ENCODE measurements at places on chromosomes 7 and 10.

DNA sequence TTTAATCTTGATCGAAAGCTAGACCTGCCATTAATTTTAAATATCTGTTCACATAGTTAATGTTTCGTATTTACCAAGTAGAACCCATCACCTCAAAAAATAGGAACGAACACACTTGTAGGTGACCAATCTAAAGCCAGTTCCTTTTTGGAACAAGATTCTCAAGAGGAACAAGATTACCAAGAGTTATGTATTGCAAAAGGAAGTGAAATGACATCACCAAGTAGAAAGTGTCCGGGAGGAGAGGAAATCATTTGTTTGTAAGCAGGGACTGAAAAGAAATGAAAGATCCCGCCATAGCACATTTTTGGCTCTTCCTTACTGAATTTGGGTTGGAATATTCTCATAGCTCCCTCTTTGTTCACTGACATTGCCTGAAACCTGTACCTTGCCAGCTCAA is 1200.5 kb downstream of the SORCS1 start:
- DNase-seq, result peak; percentile 16

DNA sequence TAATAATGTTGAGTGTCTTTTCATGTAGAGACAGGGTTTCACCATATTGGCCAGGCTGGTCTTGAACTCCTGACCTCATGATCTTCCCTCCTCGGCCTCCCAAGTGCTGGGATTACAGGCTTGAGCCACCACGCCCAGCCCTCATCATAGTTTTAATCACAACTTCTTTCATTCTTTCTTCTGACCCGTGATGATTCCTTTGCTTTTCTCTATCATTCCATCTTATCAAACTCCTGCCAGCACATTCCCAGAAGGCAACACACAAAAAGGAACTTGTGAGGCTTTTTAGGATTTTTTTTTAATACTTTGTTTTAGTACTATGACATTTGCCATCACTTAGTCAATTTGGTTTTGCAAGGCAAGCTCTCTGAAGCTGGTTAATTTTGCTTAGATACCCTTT is 77.5 kb upstream of the MEOX2 start:
- no peak for DNase-seq

DNA sequence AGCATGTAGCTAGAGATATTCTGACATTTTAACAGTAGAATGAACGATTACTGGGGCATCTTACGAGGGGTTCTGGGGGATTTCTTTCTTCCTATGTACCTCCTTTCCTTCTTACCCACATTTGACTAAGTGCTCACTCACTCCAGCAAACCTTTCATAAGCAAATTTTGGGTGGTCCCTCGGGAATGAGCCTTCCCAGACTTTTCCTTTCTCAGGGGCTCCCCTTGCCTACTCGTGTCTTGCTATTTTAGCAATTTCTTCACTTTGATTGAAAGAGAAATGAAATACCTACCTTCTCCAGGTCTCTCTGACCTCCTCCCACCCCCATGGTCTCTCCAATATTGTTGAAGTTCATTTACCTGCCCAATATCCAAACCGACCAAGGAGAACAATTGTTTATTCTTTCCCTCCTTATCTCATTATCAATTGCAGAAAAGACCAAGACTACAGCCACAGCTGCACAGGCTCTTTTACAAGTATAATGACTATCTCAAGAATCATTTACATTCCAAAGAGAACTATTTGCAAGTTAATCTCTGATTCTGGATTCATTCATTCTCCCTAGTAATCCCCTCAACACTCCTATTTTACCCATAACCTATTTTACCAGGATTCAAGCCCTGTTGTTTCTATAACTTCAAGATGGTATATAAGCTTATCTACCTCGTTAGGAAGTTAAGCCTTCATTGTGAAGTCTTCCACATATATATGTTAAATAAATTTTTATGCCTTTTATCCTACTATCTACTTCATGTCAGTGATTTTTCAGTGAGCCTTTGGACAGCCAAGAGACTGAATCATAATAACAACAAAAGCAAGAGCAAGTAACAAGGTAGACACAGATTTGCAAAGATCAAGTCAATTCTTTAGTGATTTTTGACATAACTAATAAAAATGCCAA is 480.6 kb downstream of the IPMK start:
- no peak for DNase-seq

GRCh38 chr7:8135417-8135816 is 126.5 kb downstream of the ICA1 start:
- no peak for DNase-seq

GRCh38 chr7:4751398-4751947 is 23.9 kb upstream of the AP5Z1 start:
- no peak for DNase-seq

DNA sequence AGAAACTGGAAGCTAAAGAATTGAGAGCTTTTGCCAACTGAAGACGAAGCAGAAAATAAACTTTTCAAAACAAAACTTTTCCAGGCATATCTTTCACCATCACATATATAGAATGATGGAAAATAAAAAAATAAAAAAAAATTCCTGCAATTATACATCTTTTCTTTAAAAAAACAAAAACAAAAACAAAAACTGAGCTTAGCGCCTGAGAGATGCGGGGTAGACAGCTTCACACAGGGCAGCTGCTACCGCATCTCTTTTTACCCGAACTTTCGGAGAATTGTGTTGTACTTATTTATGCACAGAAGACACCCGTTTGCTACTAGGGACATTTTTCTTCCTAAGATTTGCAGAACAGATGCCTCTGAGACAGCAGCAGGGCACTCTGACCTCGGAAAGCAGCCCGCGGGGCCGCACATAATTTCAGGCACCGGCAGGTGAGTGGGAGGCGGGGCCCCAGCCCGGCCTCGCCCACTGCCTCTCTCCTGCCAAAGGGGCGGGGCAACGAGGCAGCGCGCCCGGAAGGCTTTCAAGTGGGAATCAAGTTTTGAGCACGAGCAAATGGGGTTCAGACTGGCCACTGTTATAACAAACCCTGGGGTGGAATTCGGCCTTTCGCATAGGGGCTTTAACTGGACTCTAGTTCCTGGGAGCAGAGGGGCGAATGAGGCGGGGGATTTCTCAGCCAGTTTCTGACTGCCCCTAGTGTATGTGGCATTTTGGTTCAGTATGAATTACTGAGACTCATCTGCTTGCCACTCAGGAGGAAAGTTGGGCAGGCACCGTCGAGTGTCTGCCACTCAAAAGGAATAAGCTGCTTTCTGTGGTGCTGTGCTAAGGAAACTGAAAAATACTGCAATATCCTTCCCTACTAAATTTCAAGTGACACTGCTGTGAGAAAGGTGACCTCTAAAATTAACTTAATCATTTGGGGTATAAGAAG is 18.5 kb upstream of the FAM133B start:
- DNase-seq, result peak; percentile 41

GRCh38 chr10:3014968-3015367 is 52.4 kb upstream of the PFKP start:
- DNase-seq, result no peak

DNA sequence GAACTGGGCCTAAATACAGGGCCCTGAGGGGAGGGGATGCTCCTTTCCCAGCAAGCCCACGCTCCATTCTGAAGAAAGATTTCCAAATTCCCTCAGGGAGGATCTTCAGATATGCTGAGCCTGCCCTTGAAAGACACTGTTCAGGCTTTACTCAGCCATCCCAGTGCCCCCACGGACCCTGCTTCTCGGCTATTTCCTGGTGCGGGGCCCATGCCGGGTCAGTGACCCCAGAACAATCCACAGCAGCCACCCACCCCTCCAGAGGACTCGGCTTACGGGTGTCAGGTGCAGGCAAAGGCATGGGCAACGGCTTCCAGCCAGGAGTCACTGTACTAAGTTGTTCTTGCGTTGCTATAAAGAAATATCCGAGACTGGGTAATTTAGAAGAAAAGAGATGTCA is 137.1 kb downstream of the OAT start:
- DNase-seq, result no peak

GRCh38 chr7:158014976-158015375 is 572.6 kb downstream of the PTPRN2 start:
- DNase-seq, result no peak

DNA sequence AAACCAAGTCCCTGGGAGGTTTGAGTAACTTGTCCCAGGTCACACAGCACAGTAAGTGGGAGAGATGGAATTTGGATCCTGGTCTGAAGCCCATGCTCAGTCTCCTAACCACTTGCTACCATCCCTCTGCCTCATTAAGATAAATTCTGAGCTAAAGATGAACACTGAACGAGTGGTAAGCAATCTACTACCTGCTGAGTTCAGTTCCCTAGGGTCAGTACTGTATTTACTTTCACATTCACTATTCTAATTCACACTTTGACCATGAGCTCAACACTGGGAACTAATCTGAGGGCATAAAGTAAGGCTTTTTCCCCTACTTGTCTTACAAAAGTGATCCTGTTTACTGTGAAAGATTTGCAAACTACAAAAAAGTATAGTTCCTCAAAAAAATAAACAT is 2.4 kb downstream of the UROS start:
- no peak for DNase-seq

GRCh38 chr7:38870147-38870546 is 38.8 kb downstream of the VPS41 start:
- DNase-seq, result no peak

GRCh38 chr7:50662041-50662694 is 97.0 kb upstream of the DDC start:
- DNase-seq, result no peak

DNA sequence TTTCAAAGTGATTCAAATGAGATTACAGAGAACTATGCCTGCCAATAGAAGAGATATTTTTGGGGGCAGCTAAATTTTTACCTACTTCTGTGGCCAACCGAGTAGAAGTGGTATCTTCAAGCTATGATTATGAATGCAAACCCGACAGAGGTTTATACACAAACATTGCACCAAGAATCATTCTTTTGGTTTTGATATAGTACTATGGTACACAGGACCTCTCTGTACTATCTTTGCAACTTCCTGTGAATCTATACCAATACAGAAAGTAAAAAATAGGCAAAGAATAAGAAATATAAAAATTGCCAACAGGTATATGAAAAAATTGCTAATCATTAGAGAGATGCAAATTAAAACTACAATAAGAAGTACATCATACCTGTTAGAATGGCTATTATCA is 103.2 kb upstream of the VIPR2 start:
- DNase-seq, result no peak

- no peak for DNase-seq
Measured at GRCh38 chr10:129518793-129519192, 51.8 kb downstream of the MGMT start.

DNA sequence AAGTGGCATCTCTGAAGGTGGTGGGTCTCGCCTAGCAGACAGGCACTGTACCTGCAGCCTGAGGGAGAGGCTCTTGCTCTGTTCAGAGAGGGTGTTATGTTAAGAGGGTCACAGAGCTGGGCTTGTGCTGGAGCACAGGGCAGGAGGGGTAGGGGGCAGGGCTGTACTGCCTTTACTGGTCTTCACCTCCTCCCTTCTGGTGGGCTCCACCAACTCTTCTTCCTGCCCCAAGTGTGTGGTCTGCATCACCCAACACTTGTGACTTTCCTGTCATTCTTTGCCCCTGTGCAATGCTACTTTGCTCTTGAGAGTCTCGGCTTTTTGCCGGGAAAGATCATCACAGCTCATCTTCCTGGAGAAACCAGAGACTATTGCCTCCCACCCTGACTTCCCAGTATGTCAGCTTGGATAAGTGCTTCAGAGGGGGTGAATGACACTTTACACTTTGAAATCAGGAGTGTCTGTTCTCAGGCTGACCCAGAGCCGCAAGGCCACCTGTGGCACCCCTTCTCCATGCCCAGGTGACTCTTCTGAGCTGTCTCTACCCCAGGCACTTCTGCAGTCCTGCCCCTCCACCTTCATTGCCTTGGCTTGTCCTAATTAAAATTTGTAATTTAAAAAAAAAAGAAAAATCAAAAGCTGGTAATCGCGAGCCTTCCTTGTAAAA is 38.4 kb upstream of the IKZF1 start:
- DNase-seq, result no peak

- DNase-seq, result peak; percentile 73
Measured at GRCh38 chr10:3805791-3806461, 20.9 kb upstream of the KLF6 start.

DNA sequence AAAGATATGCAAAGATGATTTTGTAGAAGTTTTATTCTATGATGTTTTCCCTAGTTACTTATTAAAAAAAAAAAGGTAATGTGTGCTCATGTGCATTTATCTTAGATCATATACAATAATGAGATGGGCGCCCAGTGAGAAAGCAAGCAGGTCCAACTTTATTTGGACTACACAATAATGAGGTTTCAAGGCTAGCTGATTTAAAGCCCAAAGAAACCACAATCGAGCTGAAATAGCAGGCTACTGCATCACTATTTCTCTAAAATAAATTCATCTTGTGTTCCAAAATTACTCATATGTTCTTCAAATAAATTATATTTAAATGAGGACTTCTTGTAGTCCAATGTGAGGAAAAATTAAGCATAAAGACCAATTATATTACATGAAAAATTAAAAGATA is 110.1 kb downstream of the JMJD1C start:
- DNase-seq, result no peak

- no peak for DNase-seq
Measured at GRCh38 chr7:371119-371778, 81.3 kb downstream of the FOXL3 start.

DNA sequence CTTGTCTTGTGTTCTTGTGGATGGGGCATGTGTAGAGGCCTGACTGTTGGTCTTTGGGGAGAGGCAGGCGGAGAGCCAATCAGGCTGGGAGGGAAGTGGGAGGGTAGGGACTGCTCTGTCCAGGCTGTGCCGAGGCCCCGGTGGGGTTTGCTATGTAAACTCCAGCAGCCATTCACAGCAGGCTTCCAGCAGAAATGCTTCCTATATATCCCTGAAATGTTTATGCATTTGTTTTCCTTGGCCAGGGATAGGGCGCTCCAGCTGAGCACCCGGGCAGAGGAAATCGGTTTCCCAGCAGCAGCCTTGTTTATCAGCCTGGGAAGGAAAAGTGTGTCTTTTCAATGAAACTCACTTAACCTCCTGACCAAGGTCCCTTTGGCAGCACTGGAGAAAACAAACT is 18.3 kb upstream of the AQP1 start:
- no peak for DNase-seq

DNA sequence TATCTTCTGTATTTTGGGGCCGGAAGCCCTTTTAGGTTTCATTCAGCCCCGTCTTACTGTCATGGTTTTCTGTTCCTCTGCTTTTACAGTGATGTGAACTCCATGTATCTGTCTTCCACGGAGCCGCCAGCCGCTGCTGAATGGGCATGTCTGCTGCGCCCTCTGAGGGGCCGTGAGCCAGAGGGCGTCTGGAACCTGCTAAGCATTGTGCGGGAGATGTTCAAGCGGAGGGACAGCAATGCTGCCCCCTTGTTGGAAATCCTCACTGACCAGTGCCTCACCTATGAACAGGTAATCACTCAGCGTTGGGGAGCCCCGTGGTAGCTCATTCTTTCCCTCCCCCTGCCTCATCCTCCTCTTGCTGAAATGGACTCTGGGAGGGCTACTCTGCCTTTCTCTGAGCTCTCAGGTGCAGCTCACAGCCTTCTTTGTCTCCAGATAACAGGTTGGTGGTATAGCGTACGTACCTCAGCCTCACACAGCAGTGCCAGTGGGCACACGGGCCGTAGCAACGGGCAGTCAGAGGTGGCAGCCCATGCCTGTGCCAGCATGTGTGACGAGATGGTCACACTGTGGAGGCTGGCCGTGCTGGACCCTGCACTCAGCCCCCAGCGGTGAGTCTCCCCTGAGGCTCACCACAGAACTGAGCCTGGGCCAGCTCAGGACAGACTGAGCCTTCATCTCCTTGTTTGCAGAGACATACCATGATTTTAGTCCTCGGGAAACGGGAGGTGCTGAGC is 5.7 kb downstream of the ZSWIM8 start:
- no peak for DNase-seq

Measured in epithelial cell of esophagus (primary cell).